ENCODE measurements at places on chromosomes 2 and 18.

DNA sequence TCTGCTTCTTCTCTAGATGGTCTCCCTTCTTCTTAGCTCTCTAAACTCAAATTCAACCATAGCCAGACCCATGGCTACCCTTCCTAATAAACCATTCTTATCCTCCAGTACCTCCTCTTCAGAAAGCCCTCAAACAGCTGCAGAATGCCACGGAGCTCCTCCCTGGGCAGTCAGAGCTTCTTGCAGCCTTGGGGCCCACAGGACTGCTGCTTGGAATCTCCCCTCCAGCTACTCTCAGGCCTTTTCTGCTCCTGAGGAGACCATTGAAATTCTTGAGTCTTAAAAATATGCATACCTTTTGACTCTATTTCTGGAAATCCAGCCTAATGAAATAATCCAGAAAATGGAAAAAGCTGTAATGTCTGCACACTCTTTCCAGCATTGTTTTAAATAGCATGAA lies 30.7 kb downstream of the EFR3B start:
- DNase-seq, result peak; percentile 44

GRCh38 chr2:57893786-57894185 lies 152.8 kb upstream of the VRK2 start:
- no peak for DNase-seq

DNA sequence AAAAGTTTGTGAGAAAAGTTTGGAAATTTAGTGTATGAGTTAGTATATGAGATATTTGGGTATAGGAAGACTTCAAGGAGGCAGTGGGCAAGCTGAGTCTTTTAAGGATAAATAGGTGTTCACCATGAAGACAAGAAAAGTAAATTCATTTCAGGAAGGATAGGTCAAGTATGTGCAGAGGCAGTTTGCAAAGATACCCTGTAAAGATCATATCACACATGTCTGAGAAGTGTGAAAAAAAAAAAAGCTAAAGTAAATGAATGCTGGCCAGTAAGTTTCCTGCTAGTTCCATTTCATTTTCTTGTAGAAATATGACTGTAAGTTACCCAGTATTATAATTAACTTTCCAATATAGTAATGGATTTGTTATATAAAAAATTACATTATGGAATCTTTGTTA lies 131.0 kb downstream of the PHLPP1 start:
- no peak for DNase-seq

- DNase-seq, result peak; percentile 28
Observed at GRCh38 chr18:24388957-24389356, 8.7 kb downstream of the OSBPL1A start.

- no peak for DNase-seq
Observed at GRCh38 chr2:169776252-169776761, 22.4 kb upstream of the SSB start.

- no peak for DNase-seq
Observed at GRCh38 chr2:224562831-224563230, 22.3 kb downstream of the CUL3 start.

- DNase-seq, result no peak
Observed at GRCh38 chr18:31410716-31411483, 34.3 kb downstream of the DSG4 start.

- DNase-seq, result no peak
Observed at GRCh38 chr2:29582062-29582461, 339.3 kb downstream of the ALK start.

DNA sequence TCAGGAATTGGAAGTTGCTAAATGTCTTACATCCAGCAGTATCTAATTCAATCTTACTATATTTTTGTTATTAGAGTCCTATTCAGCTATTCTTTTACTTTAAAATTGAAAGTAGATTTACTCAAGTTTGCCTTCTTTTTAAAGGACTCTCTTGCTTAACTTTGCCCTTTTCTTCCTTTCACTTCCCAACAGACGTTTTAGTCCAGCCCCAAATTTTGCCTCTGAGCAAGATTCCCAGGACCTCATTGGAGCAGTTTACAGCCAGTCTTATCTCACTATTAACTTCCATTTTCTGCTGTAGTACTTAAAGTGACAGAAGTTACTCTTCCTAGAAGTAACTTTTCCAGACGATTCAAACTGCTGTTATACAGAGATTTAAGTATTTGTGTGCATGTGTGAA lies 1.7 kb upstream of the PRKD3 start:
- DNase-seq, result peak; percentile 67

GRCh38 chr2:26238311-26238958 lies 6.0 kb downstream of the HADHA start:
- DNase-seq, result no peak

- DNase-seq, result peak; percentile 52
Observed at GRCh38 chr2:223669453-223670225, 67.5 kb upstream of the SCG2 start.

- DNase-seq, result peak; percentile 75
Observed at GRCh38 chr18:811892-812375, at the start of gene YES1. Gene YES1, minus strand, starts transcription at chr18:812242. Its CDS starts 55,415 bp downstream, at chr18:756827.

Data from myocyte (in vitro differentiated cells).